Kidney glomerular epithelial cell (primary cell): ENCODE measurements at places on chromosomes 16 and 17.
A peak's percentile ranks its signal among the peaks of the same experiment; 100 is the strongest.

GRCh38 chr16:1338855-1339675, 5.6 kb downstream of the BAIAP3 start:
- DNase-seq: no peak

DNA sequence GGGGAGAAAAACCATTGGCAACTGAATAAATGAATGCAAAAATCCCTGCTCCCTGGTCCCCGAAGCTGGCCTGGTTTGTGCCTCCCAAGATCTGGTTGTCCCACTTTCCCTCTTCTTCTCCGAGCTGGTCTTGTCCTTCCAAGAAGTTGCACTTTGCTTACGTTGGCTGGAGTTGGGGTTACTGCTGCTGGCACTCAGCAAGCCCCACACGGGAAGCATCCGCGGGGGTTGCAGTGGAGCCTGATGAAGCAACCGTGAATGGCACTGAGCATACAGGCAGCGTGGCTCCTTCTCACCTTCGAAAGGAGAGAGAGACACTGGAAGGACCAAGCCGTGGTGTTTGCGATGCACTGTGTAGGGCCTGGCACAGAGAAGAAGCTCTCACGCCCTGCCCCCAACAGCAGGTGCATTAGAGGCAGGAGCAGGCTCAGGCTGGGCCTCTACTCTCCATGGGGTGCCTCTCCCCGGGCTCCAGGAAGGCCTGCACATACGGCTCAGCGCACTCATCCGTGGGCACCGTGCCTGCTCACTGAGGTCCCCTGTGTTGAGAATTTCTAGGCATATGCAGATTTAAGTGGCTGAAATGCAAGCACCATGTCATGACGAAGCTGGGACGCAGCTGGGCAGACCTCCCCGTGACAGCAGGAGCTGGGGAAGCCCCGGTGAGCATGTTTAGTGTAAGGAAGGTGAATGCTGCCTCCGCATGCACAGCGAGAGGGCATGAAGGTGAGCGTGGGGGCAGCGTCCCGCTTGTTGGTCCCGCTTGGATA, 12.1 kb downstream of the CA5A start:
- DNase-seq: peak; percentile 59

GRCh38 chr17:4759776-4760236, 11.9 kb upstream of the TM4SF5 start:
- no peak for DNase-seq

DNA sequence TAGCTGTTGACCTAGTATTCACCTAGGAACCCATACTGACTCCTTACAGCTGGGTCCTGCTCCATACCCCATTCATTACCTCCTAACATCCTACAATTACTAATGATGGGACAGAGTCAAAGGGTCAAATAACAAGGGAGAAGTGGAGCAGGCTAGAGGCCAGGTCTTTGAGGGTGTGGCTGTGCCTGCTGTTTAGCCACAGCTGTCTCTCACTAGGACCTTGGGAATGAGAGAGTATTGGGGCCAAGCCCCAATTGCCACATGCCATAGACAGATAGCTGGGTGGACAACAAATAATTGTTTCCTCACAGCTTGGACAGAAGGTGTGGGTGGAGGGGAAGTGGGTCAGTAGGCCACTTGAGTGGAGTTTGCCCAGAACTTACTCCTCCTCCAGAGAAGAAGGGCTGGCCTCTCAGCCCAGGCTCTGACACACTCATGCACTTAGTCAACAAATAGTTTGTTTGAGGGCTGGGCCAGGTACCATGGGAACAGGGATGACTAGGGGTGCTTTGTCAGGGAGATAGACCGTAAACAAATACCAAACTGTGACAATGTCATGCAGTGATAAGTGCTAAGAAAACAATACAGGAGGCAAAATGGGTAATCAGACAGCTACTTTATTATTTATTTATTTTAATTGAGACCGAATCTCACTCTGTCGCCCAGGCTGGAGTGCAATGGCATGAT, 10.2 kb upstream of the CENPT start:
- DNase-seq: peak; percentile 95

DNA sequence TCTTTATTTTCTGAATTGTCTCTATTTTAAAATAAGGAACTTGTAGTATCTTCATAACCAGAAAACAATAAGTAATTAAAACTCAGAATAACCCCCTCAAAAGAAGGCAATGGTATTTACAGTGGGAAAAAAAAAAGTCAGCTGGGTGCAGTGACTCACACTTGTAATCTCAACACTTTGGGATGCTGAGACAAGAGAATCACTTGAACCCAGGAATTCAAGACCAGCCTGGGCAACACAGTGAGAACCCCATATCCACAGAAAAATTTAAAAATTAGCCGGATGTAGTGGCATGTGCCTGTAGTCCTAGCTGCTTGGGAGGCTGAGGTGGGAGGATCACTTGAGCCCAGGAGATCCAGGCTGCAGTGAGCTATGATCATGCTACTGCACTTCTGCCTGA, 33.5 kb downstream of the ADAM11 start:
- DNase-seq: no peak

DNA sequence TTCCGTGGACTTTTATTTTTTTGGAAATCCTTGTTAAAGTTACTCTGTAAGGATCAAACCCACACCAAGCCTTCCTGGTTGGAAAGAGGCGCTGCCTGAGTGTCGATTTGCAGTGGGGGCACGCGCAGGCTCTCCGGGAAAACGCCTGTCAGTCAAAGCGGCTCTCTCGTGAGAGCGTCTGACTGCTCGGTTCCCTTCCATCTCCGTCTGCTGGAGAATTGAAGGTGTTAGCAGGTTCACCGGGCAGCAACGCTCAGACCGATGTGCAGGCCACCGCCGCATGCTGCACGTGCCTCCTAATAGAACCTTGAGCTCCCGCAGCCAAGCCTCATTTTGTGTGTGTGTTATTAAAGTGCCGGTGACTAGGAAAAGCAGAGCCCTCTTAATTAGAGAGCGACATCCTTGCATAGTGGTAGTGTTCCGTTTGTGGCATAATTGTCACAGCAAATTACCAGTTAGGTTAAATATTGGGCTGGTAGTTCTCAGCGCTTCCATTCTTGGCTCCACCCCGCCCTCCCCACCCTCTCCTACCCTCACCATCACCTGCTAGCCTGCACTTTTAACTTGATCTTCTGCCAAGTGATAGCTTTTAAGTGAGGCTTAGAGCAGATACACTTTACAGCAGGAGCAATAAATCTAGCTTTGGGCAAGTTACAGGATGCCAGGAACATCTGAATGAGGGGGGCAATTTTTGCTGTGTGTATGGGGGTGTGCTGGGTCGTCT, 75.5 kb downstream of the RPA1 start:
- no peak for DNase-seq

GRCh38 chr17:75831032-75831571, 13.1 kb downstream of the UNC13D start:
- no peak for DNase-seq

DNA sequence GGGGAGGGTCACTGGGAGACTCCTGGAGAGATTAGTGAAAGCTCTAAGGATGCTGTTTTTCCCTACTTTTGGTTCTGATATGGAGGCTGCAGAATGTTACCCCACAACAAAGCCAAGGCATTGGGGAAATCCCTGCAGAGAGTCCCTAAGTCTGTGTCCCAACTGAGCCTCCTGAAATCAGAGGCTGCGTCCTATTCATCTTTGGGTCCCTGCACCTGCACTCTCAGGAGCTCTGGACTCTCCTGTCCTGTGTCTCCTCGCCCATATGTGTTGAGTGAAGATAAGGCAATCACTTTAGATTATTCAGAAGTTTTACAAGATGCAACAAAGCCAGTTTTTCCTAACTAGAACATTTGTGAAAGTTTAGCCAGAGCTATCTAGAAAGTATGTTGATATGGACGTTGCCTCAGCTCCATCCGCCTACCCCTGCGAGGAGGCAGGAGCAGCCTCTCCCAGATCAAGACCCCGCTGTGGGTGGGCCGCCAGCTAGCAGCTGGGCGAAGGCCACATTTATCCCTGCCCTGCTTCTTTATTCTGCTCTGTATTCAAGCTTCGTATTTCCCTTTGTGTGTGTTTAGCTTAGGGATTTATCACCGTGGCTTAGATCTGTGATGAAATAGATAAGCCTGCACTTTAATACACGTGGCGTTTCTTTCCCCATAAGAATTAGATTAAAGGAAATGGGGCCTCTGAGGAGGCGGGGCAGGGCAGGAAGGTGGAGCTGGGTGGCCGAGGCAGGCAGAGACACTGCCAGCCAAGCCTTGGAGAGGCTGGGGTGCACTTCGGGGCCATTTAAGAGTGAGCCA, 37.4 kb downstream of the SHISA6 start:
- no peak for DNase-seq

DNA sequence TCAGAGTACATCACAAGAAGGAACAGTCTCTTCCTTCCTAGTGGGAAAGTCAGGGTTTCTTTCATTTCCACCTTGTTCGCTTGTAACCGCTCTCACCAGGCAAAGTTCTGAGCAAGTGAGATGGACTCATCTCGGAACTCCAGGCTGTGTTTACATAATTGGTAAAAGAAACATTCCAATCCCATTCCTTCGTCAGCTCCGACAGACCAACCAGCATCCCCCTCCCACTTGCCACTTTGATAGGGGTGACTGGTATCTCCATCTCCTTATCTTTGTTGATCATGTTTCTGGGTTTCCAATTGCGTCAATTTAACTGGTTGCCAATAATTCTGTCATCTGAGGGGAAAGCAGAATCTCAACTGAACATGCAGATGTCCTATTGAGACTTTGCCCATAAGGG, 36.8 kb upstream of the LYRM9 start:
- peak; percentile 57 for DNase-seq

- no peak for DNase-seq
Measured at GRCh38 chr16:76114681-76115080, 162.5 kb upstream of the CNTNAP4 start.

DNA sequence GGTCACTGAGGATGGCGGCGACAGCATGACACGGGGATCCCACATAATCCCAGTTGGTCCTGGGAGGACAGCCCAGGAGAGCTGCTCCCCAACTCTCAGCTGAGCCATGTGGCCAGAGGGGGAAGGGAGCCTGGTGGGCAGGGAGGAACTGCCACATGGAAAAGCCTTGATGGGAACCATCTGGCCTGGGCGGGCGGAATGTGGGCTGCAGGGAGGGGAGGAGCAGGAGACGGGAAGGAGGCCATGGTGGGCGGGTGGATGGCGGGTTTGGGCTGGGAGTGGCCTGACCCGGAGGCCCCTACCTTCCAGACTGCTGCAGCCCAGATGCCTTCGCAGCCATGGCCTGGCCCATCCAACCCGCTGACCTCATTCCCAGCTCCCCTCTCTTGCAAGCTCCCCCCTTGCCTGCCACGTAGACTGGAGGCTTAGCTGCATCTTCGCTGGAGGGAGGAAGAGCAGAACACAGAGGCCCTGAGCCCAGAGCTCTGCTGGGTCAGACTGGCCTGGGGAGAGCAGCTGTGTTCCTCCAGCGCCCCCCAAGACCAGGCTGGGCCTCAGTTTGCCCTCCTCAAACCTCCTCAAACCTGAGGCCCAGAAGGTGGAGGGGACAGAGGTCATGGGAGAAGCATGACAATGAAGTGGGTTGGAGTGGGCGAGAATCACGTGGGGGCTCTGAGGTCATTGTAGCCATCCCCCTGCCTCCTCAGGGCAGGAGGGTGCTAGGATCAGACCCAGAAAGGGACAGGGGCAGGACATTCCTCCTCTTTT, 8.2 kb upstream of the COL1A1 start:
- DNase-seq: peak; percentile 54

DNA sequence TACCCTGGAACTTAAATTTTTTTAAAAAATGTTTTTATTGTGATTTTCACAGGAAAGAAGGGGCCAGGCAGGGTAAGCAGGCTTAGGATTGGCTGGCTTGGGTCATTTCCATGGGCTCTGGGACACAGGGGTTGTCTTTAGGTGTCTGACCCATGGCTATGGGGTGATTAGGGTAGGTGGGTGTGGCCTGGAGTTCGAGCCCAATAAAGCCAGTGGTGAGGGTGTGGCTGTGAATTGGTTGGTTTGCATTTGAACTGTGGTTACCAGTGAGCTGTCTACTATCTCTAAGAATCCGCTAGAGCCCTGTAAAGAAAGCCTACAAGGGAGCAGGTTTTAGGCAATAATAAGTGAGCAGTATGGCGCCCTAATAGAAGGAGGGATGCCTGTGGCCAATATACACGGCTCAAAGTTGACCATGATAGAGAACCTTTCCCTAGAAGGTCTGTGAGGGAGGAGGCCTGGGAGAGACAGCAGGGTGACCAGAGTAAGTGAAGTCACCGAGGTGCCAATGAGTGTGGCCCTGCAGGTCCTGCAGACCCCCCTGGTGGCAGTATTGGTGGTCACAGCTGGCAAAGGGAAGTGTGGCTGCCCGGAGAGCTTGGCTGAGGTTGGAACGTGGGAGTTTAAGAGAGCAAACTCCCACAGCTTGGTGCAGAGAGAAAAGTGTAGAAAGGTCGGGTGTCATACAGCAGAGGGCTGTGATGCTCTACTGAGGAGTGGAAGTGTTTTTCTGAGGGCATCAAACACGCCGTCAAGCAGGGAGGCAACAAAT, 454.0 kb downstream of the WWOX start:
- DNase-seq: no peak

- DNase-seq: no peak
Measured at GRCh38 chr16:27920391-27920891, 143.1 kb downstream of the GSG1L start.

- DNase-seq: no peak
Measured at GRCh38 chr17:65553646-65554552, 7.5 kb downstream of the AXIN2 start.

GRCh38 chr16:9773289-9773688, 408.9 kb downstream of the GRIN2A start:
- DNase-seq: no peak

- peak; percentile 50 for DNase-seq
Measured at GRCh38 chr17:62963296-62963695, 2.7 kb upstream of the TANC2 start.

DNA sequence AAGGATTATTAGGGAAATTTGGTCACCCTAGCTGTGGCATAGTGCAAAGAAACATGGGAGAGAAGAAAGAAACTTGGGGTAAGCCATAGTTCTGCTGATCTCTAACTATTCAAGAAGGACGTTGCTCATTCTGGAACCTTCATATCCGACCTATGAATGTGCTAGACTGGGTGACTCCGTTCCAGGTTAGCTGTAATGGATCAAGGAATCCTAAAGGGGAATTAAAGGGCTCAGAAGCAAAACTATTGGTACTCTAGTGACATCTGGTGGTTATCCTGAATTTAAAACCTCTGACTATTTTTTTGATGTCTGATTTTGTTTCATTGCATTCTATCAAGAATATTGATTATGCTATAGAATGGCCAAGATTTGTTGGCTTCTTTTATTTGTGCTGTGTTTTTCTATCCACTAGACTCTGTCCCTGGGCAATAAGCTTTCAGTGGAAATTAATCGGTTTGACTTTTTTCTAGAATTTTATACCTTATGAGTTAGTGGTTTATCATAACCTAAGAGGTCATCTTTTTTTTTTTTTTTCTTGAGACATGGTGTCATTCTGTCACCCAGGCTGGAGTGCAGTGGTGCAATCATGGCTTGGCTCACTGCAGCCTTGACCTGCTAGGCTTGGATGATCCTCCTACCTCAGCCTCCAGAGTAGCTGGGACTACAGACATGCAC, 19.5 kb downstream of the PCTP start:
- DNase-seq: peak; percentile 50

- DNase-seq: no peak
Measured at GRCh38 chr17:15346066-15346595, 4.7 kb upstream of the TEKT3 start.

DNA sequence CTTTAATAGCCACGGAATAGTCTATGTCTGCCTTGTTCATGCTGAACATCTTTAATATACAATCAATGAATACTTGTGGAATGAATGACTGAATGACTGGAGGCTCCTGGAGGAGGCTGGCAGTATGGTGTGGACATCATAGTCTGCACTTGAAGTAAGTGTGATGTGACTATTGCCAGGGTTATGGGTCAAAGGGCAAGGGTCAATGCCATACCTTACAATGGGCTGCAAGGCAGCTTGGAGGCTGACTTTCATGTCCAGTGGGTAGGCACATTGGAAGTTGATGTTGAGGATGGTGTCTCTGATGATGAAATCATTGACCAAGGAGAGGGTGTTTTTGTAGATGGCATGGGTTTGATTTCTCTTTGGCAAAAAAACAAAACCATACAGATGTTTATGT, 7.9 kb downstream of the GP2 start:
- no peak for DNase-seq
